Stimulated activated naive CD8-positive, alpha-beta T cell treated with anti-CD3 and anti-CD28 coated beads, Interleukin-15, amount 100 ng/mL, for 72 hours (primary cell): ENCODE measurements at places on chromosomes 3 and 15.

DNA sequence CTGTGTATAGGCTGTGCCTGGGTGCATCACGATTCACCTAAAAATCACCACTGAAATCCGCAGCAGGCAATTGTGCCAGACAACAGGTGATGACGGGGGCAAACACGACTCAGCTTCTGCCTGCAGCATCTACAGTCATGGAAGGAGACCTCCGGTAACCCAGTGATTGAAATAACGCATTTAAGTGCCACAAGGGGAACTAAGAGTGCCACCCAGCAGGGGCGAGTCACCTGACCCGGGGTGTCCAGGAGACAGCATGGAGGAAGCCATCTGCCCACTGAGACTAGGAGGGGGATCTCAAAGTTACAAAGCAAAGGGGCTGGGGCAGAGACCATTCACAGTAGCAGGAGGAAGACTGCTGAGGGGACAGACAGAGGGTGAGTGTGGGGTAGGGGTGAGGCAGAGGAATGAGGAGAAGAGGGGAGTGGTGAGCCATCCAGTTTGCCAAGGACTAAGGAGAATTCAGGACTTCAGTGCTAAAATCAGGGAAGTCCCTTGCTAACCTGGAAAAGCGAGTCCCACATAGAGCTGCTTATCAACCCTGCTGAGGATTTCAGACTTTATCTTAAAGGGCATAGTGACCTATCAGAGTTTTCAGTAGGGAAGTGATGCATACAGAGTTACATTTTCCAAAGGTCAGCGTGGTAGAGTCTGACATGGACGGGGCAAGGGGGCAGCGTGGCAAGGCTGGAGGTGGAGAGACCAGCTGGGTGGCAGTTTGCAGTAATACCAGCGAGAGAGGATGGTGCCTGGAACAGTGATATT lies 256.7 kb upstream of the HES1 start:
- DNase-seq: no peak

GRCh38 chr15:93074599-93074998 lies 14.4 kb downstream of the RGMA start:
- no peak for DNase-seq

DNA sequence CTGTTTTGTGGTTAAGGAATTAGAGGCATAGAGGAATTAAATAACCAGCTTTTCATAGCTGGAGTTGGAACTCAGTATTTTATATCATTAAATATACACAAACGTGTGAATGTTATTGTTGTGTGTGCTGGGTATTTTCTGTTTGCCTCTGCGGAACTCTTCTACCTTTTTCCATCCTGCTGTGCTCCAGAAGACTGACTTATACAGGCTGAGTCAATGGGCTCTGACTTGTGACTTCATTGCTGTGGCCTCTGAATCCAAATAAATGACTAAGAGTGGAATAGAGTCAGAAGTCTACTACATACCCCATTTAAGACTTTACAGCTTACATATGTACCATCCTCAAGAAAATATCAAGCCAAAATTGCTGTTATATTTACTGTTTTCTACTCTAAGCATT lies 17.6 kb downstream of the ARIH1 start:
- no peak for DNase-seq

DNA sequence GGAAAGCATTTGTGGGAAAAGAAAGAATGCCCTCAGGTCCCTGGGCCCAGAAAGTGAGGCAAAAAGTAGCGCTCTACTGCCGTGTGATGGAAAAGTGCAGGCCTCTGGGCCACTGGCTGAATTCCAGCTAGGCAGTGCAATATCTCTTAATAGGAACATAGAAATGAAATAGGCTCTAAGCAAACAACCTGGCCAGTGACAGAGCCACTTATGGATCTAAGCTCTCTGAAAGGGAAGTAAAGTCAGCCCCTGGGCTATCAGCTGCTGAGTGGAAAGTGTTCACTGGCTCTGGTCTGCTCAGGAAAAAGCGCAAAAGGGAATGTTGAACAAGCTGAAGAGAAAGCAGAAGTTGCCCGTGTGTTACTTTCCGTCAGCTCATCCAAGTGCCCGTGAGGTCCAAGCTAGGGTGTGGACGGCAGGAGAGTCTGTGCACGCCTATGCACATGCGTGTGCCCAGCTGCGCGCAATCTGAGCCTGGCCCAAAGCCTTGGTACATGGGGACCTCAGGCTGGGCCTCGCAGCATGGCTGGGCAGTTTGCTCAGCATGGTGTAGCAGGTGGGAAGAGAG lies 74.0 kb upstream of the RAD18 start:
- no peak for DNase-seq

DNA sequence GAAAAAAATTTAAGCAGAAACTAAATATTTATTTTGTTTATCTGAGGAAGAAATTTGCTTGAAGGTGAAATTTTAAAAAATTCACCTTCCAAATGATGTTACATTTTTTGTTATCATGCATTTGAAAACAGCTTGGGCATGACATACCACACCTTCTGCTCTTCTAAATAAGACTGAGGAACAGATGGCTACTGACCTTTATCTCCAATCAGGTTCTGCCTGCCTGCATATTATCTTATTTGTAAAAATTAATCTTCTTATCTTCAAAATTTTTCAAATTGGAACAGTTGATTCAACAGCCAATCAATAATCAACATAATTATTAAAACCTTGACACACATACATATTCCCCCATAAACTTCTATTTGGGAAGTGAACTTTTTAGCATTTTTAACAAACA lies 641.8 kb upstream of the ZNF385D start:
- no peak for DNase-seq
